ENCODE measurements at places on chromosomes 3 and 15.

DNA sequence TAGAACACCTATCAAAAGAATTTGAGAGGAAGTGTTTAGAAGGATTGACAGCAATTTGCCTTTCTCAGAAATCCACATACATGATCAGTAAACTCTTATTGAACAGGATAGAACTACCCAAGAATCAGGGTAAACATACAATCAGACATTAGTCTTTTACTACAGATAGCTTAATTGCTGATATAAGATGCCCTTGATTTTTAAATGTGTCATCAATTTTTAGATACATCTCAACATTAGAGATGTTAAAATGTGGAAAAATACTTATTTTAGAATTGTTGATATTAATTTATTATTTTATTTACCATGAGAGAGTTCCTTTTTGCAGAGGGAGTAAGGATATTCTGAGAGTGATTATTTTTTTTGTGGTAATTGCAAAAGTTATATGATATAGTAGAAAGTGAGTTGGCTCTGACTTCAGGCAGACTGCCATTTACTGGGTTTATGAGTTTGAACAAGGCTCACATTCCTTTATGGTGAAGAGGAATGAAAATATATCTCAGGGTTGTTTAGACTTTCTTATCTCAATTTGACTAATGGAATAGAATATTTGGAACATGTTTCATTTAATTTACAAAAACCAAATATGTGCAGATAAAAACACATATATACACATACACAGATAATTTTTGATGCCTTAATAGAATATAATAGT is 302.8 kb upstream of the GOLIM4 start:
- DNase-seq: peak; percentile 48

DNA sequence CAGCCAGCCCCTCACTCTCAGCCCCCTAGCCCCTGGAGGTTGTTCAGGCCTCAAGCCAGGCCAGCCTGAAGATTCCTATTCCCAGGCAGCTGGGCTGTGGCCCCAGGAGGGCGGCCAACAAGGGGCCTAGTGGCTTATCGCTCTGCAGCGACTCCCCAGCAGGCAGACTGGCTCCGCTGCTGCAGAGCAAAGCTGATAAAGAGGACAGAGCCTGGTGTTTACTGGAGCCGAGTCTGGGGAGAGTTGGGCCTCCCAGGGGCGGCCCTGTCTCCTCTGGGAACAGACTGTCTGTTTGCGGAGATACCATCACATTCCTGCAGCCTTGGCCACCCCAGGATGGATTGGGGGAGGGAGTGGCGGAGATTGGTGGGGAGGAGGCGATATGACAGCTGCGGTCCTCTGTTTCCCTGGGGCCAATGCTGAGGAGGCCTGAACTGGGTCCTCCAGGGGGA is 22.4 kb upstream of the SMAD6 start:
- DNase-seq: no peak

- DNase-seq: no peak
Observed at GRCh38 chr15:52441841-52442240, 86.8 kb downstream of the MYO5A start.

- DNase-seq: no peak
Observed at GRCh38 chr3:78798266-78798832, 969.4 kb downstream of the ROBO1 start.

DNA sequence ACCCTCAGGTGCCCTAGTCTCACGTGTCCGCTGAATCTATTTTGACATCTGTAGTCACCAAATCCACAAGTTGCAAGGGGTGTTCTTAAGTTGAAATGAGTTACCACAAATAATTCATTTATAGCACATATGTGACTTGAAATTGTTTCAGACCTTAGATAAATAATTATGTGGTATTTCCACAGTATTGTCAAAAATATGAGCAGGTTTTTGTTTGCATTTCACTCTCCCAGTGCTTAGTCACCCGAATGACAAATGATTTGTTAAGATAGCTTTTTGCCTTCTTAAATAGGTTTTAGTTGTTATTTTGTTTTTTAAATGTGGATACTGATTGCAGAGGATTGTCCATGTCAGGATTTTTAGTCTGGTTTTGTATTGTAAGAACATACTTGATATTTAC is 2.6 kb downstream of the MFSD1 start:
- no peak for DNase-seq

GRCh38 chr15:28004143-28005003 is 94.7 kb downstream of the OCA2 start:
- DNase-seq: no peak

GRCh38 chr3:16546186-16547010 is 32.9 kb upstream of the RFTN1 start:
- no peak for DNase-seq

DNA sequence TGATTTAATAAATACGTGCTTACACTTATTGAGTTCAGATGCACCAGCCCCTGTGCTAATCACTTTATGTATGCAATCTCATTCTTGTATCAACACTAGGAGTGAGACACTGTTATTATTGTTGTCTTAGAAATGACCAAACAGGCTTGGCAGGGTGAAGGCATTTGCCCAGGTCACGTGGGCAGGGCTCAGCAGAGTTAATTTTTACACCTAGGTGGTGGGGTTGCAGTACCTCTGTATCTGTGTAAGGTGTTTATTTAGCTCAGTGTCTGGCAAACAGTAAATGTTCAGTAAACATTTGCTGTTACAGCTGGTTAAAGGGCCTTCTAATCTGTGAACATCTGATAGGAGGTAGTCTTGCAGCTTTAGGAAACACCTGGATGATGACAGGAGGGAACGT is 200.0 kb downstream of the CACNA2D3 start:
- DNase-seq: no peak

DNA sequence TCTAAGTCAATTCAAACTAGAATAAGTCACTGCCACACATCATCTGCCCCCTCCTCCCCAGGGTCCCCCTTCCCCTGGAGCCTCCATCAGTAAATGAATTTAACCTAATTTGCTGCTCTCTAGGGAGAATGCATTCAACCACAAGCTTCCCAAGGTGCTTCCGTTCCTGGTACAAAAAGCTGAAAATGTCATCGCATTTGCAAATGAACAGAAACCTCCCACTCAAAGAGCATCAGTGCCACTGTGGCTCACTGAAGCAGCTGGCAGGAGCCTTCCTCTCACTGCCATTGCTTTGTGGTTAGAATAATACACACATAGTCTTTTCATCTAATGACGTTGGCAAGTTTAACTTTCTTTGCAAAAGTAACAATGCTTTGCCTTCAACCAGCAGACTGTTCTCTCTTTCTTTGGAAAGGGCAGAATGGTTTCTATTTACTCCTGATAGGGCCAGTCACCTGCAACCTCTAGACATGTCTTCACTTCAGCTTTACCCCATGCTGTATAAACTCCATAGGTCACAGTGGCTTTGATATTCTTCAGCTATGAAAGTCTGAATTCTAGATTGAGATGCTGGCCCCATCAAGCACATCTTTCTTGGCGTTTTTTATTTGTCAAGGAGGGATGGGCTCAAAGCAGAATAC is 238.1 kb downstream of the CPNE4 start:
- no peak for DNase-seq

- no peak for DNase-seq
Observed at GRCh38 chr3:191882289-191882688, 421.3 kb downstream of the PYDC2 start.

DNA sequence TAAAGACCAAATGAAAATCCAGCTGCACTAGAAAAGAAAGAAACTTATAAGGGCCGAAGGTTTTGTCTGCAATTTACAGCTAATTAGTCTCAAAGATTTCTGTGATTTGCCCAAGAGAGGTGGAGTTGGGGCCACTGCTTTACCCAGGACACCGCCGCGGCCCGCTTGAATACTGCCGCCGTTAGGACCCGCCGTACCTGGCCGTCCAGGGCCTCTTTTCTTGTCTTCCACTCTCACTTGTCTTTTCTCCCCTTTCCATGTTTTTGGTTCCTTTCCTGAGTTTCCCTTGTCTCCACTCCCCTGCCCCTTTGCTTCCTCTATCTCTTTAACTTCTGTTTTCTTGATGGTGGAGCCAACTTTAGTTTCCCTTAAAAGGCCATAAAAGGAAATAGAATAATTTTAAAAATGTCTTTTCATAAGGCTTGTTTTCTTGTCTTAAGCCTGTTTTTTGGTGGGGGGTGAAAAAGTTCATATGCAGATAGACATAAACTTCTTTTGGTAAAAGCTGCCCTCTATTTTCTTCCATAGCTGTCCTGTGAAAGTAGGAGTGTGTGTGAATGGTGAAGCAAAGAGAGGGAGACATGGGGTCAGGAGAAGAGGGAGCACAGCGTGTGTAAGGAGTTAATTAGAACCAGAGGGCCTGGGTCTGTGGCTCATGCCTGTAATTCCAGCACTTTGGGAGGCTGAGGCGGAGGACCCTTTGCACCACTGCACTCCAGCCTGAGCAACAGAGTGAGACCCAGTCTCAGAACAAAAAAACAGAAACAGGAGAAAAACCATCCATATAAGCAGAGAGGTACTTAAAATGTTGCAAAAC is 16.0 kb upstream of the CCNL1 start:
- DNase-seq: peak; percentile 37

- no peak for DNase-seq
Observed at GRCh38 chr3:189337673-189338091, 165.9 kb downstream of the TPRG1 start.

DNA sequence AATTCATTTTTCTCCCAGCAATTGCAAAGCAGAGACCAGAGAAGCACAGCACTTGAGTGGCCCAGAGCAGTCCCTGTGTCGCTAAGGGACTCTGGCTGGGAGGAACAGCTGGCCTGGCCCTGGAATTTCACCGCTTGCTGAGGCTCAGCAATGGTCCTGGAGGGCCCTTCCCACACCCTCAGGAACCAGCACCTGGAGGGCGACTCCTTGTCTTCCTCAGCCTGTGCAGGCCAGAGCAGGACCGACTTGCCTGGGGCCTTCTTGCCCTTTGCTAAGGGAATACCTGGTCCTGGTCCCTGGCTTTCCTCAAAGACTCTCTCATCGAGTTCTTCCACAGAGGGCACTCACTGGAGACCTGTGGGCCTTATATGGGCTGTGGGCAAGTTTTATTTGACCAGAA is 294.6 kb downstream of the RPLP1 start:
- DNase-seq: no peak
